CD4-positive, alpha-beta T cell treated with Interleukin-17A for 4 hours (primary cell): ENCODE measurements at places on chromosomes 5 and 9.

- no peak for DNase-seq
Measured at GRCh38 chr5:2206293-2207108, 323.8 kb upstream of the IRX4 start.

- no peak for DNase-seq
Measured at GRCh38 chr9:72954431-72955125, 1.7 kb upstream of the ALDH1A1 start.

GRCh38 chr5:13957032-13957645 lies 12.7 kb upstream of the DNAH5 start:
- DNase-seq, result no peak

DNA sequence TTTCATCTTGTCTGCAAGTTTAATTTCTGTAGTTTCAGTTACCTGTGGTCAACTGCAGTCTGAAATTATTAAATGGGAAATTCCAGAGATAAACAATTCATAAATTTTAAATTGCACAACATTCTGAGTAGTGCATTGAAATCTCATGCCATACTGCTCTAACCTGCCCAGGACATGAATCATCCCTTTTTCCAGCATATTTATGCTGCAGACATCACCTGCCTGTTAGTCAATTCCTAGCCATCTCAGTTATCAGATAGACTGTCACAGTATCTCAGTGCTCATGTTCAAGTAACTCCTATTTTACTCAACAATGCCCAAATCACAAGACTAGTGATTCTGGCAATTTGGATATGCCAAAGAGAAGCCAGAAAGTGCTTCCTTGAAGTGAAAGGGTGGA lies 223.0 kb upstream of the GRIA1 start:
- no peak for DNase-seq

- DNase-seq, result no peak
Measured at GRCh38 chr5:23319901-23320300, 187.5 kb upstream of the PRDM9 start.

GRCh38 chr9:8205576-8205975 lies 406.0 kb upstream of the DMAC1 start:
- no peak for DNase-seq

GRCh38 chr9:135908093-135908753 lies 877 bp upstream of the CAMSAP1 start:
- DNase-seq, result no peak

- peak; percentile 94 for DNase-seq
Measured at GRCh38 chr9:38068701-38069628, at the start of gene SHB. TSS of gene SHB (minus strand) at chr9:38069227. CDS start at chr9:38068645, 582 bp downstream.

- DNase-seq, result no peak
Measured at GRCh38 chr5:134846641-134846960, 833 bp downstream of the C5orf24 start.

- no peak for DNase-seq
Measured at GRCh38 chr9:104279535-104280177, 185.5 kb downstream of the SMC2 start.

- no peak for DNase-seq
Measured at GRCh38 chr5:143004361-143005145, 234.4 kb downstream of the ARHGAP26 start.

- no peak for DNase-seq
Measured at GRCh38 chr5:131406076-131406475, 142.2 kb downstream of the CDC42SE2 start.

DNA sequence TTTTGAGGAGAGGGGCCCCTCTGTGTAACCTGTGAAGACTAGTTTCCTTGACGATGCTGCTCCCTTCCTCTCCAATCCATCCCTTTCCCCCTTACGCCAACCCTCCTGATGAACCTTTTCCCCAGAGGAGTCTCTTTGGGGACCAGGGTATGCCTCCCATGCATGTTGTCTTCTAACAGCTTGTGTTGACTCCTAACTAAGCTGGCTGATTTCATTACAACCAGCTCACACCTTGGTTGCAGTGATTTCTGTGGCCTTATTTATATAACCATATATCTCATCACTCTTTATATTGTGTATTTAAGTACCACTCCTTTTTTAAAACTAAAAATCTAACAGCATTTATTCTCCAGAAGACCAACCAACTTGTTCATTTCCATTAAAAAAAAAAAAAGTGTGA lies 42.5 kb downstream of the SFXN1 start:
- no peak for DNase-seq

DNA sequence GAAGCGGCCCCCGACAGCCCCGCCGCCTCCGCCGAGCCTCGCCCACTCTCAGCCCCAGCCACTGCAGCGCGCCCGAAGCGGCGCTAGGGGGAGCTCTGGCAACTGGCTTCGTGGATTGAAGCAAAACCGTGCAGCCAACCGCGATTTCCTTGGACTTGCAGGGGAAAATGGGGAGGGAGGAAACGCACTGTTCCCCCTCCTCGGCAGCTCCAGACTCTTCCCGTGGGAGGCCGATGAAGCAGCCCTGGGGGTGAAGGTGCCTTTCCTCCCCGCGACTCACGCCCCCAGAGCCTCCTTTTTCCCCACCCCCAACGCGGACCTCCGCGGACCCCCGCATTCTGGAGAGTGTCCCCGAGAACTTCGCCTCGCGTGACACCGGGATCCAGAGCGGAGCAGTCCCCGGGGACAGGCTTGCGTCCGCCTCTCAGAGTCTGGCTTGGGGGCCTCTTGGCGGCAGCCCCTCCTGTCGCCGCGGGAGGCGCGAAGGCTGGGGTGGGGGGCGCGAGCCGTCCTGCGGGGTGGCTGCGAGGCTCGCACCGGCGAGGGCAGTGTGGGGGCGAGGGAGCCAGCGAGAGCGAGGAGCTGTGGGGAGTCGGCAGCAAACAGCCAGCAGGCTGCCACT lies 3.8 kb downstream of the IER5L start:
- peak; percentile 89 for DNase-seq

DNA sequence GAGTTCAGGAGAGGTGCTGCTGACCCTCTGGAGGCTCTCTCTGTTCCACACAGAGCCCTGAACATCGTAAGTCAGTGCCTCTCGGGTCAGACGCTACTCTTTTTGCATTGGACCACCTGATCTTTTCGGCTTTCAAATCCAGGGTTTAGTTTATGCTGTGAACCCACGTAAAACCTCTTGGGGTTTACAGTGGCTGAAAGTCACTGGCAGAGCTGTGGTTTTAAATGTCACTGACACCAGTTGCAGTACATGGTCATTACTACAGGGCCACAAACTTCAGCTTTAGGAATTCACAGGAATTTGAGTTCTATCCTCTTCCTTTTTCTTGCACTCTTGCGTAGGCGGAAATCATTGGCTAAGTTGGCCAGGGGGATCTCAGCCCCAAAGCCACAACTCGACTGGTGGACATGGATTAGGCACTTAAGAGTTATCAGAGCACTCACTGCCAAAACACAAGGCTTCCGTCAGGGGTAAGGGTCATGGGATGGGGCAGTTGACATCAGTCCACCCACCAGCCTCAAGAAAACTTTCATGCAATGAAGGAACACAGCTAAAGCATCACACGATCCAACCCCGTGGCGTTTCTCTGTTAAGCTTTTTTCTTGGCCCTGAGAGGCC lies 76.9 kb downstream of the SFXN1 start:
- no peak for DNase-seq

DNA sequence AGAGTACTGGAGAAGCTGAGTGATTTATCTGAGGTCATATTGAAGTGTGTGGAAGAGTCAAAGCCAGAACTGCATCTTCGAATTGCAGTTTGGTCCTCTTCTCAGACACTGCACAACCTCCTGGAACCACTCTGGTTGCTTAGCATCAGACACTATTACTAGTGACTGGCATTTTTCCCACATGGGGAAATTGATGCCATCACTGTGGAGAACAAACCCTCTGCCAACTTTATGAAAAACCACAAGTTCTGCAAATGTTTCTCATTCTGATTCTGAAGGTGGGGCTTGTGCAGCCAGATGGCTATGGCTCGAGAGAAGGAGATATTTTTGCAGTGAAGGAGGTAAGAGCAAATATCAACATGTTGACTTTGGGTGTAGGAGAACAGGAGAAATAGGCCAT lies 67.2 kb downstream of the KCTD16 start:
- no peak for DNase-seq

GRCh38 chr5:132774406-132774805 lies 2.6 kb downstream of the SEPTIN8 start:
- DNase-seq, result no peak
